Right hindlimb (tissue), 1 donor: ENCODE measurements at places on chromosomes 12 and 14.

DNA sequence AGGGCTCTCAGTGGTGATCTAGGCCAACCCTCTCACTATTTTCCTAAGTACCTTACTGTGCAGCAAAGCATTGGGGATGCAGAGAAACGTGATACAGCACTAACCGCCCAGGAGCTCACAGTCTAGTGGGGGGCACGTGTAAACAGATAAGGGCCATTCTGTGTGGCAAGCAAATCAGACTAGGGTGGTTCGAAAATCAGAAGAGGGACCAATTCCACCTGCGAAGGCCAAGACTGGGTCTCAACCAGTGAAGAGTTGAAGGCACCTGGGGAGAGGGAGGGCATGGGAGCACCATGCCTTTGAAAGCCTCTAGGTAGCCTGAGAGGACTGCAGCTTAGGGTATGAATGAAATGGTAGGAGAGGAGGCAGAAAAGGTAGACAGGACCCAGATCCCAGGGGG is 2.2 kb downstream of the PITPNM2 start:
- no peak for DNase-seq

- no peak for DNase-seq
Measured at GRCh38 chr12:78697817-78698415, 166.7 kb upstream of the SYT1 start.

- no peak for DNase-seq
Measured at GRCh38 chr12:15757553-15758255, 31.5 kb downstream of the EPS8 start.

DNA sequence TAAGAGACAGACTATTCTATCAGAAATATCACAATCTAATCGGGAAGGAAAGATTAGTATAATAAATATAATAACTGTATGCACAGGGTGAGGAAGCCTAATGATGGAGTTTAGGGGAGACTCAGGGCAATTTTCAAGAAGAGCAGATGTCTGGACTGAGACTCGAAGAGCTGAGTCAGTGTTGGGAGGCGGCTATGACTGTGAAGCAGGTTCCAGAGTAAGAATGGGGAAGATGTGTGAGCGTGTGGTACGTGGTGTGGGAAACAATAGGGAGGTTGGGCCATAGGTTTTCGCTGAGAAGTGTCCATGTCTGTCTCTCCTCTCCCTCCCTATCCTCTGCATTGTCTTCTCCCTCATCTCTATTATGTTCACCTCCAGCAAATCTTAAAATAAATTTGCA is 85.6 kb downstream of the LMO3 start:
- DNase-seq: no peak

DNA sequence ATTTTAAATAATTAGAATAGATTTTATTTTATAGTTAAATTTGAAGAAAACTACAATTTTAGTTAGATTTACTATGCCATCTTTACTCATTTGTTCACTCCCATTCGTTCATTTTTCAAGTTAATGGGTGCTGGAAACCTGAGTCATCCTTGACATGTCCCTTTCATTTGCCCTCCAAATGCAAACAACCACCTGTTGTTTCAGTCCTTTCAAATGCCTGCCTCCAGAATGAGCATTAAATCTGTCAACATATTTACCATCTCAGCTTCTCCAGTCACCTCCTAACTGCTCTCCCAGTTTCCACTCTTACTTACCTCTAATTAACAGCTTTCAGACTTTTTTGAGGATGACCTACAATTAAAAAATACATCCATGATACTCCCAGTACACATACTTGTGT is 375.5 kb downstream of the RAD51B start:
- no peak for DNase-seq

- no peak for DNase-seq
Measured at GRCh38 chr12:103198499-103198898, 241.0 kb downstream of the ASCL1 start.
